ENCODE measurements at places on chromosomes 3 and 15.
A peak's percentile ranks its signal among the peaks of the same experiment; 100 is the strongest.

DNA sequence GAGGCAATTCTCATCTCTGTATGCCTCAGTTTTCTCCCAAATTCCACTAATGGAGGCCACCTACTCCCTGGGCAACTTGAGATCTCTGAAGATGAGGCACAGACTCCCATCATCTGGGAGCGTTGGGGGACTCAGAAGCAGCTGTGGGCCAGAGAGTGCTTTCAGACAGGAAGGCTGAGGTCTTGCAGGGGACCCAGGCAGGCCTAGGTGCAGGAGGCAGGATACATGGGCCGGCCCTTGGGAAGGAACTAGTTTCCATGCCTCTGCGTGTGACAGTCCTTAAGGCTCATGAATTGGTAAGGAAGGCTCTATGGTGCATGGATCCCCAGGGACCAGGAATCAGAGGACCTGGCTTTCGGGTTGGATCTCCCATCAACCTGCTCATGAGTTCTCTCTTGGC lies 14.5 kb downstream of the BMF start:
- no peak for DNase-seq

DNA sequence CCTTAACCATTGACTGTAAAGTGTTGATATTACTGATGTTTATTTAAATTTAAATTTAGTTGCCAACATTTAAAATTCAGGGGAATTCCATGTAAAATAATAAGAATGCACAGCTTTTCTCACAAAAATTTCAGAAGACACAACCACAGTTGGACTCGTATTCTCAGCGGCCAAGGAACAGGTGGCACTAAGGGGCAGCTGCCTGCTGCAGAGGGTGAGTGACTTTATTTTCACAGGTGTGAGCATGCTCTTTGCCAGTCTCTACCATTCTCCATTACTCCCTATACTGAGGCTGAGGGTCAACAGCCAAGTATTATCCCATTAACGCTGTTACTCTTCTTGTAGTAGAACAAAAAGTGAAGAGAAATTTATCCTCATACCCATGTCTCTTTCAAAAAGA lies 92.1 kb upstream of the GADL1 start:
- DNase-seq: no peak

- DNase-seq: no peak
Measured at GRCh38 chr3:55622116-55622515, 135.0 kb upstream of the WNT5A start.

GRCh38 chr3:132325103-132325606 lies 7.9 kb downstream of the ACP3 start:
- no peak for DNase-seq

DNA sequence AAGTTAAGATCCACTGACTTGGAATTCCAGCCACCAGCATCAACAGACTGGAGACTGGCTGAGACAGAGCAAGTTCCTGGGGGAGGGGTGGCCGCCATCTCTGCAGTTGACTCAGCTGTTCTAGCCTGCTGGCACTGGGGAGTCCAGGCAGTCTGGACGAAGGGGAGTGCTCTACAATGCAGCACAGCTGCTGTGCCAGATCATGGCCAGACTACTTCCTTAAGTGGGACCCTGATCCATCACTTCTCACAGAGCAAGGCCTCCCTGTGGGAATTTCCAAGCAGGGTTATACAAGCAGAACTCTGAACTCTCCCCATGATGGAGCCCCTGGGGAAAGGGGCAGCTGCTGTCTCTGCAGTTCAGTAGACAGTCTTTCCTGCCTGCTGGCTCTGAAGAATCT lies 35.2 kb downstream of the PYGO1 start:
- DNase-seq: no peak

DNA sequence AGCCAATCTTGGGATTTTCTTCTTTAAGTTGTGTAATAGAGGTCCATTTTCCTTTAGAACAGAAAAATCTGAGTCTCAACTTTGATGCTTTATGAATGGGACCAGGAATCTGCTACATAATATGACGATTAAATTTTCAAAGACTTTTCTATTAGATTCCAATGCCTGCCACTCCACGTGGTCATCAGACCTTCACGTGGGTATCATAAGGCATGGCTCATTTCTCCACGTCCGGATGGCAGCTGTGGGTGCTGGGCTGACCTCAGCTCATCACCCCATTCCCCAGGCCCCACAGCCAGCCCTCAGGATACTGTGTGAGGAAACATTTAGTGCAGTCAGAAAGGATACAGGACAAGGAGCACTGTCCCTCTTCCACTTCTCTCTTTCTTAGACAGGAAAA lies 159.7 kb downstream of the SEMA6D start:
- DNase-seq: no peak

DNA sequence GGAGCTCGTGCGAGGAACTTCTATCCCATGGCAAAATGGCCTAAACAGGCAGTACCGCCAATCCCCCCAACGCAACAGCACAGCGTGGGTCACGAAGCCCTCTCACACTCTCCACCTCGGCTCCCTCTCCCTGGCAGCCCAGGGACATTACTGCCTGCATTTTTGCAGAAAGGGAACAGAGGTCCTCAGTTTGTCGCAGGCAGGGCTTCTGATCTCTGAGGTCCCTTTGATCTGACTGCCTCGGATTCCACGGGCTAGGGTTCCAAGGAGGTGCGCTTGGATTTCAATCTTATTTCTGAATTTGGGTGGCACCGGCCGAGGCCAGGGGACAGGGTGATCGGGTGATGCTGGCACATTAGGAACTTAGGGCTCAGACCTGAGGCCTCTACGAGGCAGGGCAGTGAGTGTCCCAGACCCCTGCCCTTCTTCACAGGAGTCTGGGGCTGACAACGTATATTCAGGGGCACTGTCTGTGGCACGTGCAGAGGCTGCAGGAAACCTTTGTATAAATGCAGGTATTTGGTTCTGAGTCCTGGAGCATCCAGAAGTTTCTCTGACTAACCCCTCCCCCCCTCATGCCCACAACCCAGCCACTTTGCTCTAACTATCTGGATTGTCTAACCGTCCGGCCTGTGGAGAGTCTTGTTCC lies 197.9 kb downstream of the XXYLT1 start:
- no peak for DNase-seq

DNA sequence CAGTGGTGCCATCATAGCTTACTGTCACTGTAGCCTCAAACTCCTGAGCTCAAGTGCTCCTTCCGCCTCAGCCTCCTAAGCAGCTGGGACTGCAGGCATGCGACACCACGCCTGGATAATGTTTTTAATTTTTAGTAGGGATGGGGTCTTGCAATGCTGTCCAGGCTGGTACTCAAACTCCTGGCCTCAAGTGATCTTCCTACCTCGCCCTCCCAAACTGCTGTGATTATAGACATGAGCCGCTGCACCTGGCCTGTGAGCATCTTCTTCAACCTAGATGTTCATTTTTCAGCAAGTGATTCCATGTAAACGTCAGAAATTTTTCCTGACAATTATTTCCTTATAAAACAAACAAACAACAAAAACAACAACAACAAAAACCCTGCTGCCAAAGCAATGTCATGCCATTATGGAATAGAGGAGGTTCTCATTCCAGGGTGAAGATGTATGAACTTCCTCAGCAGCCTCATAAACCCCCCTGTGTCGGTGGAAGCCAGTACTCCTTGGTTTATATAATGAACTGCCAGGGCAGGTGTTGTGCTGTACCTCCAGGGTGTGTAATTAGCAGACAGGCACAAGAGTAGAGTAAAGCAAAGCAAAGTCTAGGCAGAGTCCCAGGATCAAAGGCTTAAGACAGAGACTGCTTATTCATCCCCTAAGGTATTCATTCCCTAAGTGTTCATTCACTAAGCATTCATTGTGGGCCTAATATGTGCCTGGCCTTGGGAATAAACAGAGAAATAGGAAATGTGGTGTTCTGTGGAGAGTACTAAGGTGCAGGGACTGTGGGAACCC lies 44.6 kb downstream of the NR2C2 start:
- DNase-seq: no peak

DNA sequence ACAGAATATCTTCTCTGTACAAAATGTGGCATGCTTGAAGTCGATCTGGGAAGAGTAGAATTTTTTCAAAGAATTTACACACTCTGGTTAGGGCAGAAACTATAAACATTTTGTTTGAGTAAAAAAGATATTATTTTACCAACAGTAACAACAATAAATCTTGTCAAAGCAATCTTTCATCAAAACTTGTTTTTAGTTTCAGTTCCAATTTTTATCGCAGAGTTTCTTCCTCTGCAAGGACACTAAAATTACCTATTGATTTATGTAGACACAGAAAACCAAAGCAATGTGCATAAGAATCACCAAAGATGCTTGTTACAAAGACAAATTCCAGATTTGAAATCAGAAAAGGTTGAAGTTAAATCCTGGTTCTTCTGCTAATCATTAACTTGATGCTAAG lies 61.9 kb downstream of the CGGBP1 start:
- no peak for DNase-seq

DNA sequence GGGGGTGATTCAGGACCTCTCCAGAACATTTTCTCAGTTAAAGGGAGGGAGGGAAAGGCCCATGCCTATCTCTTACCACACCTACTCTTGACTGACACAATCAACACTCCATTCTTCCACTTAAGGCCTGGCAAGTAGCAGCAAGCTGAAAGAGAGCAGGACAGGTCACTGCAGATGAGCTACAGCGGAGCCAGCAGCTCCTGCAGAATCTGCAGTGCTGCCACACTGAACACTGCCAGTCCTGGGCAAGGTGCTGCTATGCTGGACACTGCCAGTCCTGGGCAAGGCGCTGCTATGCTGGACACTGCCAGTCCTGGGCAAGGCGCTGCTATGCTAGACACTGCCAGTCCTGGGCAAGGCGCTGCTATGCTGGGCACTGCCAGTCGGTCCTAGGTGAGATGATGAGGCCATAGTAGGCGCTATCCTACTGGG lies 143.7 kb downstream of the MYLK start:
- no peak for DNase-seq

DNA sequence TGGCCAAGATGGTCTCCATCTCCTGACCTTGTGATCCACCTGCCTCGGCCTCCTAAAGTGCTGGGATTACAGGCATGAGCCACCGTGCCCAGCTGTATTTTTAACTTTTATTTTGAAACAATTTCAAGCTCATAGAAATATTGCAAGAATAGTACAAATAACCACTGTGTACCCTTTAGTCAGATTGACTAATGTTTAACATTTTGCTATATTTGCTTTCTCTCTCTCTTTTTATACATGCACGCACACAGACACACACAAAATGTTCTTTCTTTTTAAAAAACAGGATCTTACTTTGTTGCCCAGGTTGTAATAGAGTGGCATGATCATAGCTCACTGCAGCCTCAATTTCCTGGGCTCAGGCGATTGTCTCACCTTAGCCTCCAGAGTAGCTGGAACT lies 25.5 kb upstream of the DPPA4 start:
- DNase-seq: no peak

- no peak for DNase-seq
Measured at GRCh38 chr3:125651244-125651643, 55.9 kb upstream of the OSBPL11 start.

DNA sequence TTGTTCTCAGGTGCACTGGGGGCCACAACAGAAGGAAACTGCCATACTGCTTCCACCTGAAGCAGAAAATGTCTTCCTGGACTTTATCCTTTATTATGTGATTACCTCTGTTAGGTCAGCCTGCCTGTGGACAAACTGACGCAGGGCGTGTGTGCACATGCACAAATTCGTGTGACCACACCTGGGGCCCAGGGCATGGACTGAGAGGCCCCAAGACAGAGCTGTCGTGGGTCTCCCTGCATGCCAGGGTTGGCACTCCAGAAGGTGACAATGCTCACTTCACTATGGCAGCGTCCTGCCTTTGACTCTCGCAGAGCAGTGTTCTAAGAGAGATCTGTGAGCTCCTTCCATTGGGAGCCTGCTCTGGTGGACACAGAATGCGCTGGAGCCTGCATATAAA lies 34.5 kb downstream of the CCDC12 start:
- DNase-seq: no peak

- DNase-seq: no peak
Measured at GRCh38 chr15:85636351-85636750, 158.4 kb downstream of the KLHL25 start.

DNA sequence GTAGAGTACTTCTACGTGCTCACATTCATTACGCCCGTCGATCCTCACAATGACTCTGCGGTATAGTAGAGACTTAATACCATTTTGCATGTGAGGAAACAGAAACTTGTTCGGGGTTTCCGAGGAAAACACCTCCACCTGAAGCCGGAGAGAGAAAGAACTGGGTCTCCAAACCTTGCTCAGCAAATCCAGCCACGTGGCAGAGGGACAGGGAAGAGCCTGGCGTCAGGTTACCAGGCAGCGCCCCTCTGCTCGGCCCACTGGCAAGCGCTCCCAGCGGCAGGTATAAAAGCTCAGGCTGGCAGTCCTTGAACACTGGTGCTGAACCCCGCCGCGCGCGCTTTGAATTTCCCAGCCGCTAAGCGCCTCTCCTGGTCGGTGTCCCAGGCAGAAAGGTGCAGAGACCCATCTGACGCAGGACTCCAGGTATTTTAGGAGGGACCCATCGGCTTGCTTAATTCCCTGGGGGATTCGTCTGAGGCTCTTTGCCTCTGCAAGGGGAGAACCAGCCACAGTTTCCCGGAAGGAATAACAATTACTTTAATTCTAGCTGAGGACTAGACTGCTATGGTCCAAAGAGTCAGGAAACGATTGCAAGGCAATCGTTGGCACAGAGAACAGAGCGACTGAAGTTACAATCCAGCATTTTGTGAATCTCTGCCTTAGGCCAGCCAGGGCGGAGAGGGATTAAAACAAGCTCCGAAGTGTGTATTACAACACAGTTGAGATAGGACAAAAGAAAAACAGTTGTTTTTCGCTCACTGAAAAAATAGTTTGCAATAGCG lies at the start of gene C2CD4A:
TSS of gene C2CD4A (plus strand) at position 315 of the 785 bp plus-strand sequence. CDS start 637 bp downstream, outside the sequence.
- peak; percentile 62 for DNase-seq

DNA sequence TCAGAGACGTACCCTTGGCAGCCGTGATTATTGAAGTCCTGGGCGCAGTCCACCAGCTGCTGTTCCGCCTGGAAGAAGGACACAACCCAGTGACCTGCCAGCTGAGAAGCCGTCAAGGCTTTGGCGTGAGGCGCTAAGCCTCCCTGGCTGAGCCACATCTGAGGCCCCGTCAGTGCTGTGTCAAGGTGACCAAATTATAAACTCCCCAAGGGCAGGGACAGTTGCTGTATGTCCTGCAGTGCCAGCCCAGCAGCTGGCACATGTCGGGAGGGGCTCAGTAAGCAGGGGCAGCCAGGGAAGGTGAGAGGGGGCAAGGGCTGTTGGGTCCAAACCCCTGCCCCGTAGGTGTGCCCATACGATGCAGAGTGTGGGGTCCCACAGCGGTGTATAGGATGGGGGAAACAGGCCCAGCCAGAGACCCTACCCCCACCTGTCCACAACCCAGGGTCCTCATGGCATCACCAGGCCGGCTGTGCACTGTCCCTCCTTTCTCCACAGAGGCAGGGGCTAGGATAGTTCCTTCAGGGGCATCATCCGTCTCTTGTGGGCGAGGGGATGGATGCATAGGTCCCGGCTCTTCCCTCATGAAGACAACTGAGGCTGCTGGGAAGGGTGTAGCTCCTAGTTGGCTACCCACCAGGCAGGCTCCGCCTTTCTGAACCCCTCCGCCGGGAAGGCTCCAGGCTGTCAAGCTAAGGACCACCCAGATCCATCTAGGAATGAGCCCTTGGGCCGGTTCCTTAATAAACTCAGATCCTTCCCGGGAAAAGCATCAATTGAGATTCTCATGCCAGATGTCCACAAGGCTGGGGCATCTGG lies 13.2 kb downstream of the CTSH start:
- no peak for DNase-seq

GRCh38 chr3:49333091-49333490 lies 6.8 kb downstream of the USP4 start:
- no peak for DNase-seq

Measured in activated naive CD8-positive, alpha-beta T cell treated with anti-CD3 and anti-CD28 coated beads for 36 hours (primary cell).